Right ventricle myocardium inferior (tissue), 1 donor: ENCODE measurements at places on chromosomes 3 and 15. TPM values are rescaled to one million over a fixed set of nuclear protein-coding genes. Genes with fewer than 3 reads are reported as not detected.

DNA sequence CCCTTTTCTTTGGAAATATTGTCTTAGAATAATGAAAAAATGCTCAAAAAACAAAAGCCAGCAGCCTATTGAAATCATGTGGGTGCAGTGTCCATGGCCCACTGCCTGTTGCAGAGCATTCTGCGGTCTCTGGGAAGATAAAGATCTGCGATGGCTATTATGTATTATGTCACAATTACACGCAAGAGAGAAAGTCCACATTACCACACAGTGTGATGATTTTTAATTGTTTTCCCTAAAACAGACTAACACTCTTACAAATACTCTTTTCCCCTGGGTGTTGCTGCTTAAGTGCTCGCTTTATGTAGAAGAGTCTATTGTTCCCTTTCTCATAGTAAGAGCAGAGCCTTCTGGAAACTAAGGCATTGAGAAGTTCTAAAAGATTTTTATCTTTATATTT, 32.2 kb downstream of the SSR3 start:
- DNase-seq = no peak

- peak; percentile 84 for DNase-seq
Measured at GRCh38 chr15:90143166-90143655, 40.9 kb upstream of the IDH2 start.

DNA sequence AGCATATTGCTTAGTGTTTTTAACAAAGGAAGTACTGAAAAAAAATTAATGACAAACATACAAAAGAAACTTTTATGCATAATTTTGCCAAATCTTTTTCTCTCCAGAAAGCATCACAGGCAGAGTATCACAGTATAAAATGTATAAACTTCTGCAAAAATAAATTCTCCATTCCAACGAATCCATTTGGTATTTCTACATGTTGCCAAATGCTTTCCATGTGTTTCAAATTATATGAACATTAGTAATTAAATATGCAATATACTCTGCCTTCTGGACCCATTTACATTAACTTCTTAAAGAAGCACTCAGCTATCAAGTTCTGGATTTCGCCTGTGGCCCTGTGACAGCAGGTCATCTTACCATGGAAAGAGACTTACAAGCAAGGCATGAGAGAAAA, 189.1 kb upstream of the ALCAM start:
- DNase-seq = no peak

DNA sequence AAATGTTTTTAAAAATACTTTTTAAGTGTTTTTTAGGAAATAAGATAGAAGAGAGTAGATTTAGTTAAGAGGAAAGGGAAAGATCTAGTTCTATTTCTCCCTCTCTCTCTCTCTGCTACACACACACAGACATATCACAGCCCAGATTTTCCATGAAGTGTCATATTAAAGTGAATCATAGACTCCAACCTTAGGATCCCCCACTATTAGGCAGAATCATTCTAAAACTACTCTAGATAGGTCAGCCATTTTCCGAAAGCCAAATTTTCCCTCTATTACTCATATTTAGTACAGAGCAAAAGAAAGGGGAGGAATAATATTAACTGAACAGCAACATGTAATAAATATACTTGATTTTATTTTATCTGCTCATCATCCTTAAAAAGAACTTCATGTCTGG, 45.1 kb upstream of the RSL24D1 start:
- DNase-seq = no peak

GRCh38 chr3:39141171-39141995, 12.0 kb downstream of the CSRNP1 start:
- no peak for DNase-seq

PRC1 gene
- total RNA-seq = 4.0 TPM

TM2D3 gene
- 49.9 TPM for total RNA-seq
